ENCODE measurements at places on chromosomes 7 and 10. TPM values are rescaled to one million over a fixed set of nuclear protein-coding genes. Genes with fewer than 3 reads are reported as not detected.

DNA sequence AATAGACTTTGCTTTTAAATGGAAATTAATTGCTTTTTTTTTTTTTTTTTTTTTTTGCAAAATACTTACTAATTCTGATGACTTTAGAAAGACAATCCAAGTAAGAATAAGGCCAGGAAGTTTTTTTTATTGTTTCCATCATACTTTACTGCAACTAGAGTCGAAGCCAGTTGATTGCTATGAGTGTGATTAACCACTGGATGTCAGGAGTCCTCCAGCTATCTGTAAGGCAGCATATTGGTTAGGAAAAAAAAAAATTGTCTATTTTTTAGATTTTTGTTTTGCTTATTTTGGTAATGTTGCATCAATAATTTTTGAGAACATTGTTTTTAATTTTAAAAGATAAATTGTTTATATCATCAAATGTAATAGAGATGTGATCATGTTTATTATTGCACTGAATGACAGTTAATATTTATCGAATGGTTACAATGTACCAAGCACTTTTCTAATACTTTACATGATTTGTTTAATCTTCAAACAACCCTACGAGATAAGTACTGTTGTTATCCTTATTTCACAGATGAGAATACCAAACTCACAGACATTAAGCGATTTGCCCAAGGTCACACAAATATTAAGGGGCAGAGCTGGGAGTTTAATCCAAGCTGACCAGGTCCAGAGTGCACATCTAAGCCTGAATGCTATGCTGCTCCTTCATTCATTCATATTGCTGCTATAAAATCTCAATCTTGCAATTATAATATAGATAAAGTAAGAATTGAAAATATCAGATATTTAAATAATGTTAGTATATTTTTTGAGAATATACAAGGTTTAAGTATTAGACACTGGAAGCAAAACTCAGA is 19.9 kb upstream of the LMOD2 start:
- no peaks in the 10 kb centered on the region for H3K4me1 ChIP-seq
- H3K4me3 ChIP-seq: no peak overlapping the region
- no peaks in the 10 kb centered on the region for H3K27me3 ChIP-seq
- H3K27ac ChIP-seq: no peak overlapping the region

GRCh38 chr7:149823191-149823630 is 15.0 kb upstream of the ZNF862 start:
- no peak overlapping the region for H3K4me3 ChIP-seq
- peaks cover 12% of the 10 kb centered on the region for H3K27me3 ChIP-seq
- no peaks in the 10 kb centered on the region for H3K4me1 ChIP-seq
- DNase-seq: no peak
- no peak overlapping the region for H3K27ac ChIP-seq

- H3K27ac ChIP-seq: no peak overlapping the region
- DNase-seq: no peak
- no peaks in the 10 kb centered on the region for H3K4me1 ChIP-seq
- H3K36me3 ChIP-seq: no peaks in the 10 kb centered on the region
These were observed 18.6 kb downstream of the ADAP1 start for GRCh38 chr7:935874-936385.

- no peak overlapping the region for H3K27ac ChIP-seq
- no peaks in the 10 kb centered on the region for H3K27me3 ChIP-seq
- no peaks in the 10 kb centered on the region for H3K4me1 ChIP-seq
- no peak for DNase-seq
These were observed 190.0 kb upstream of the MGMT start for GRCh38 chr10:129277084-129277483.

The GOLGA7B gene
- polyA plus RNA-seq: not detected

GRCh38 chr10:2791774-2792443 is 275.4 kb upstream of the PFKP start:
- no peak overlapping the region for H3K27ac ChIP-seq
- no peaks in the 10 kb centered on the region for H3K4me1 ChIP-seq
- H3K27me3 ChIP-seq: no peaks in the 10 kb centered on the region
- no peak overlapping the region for H3K4me3 ChIP-seq
- DNase-seq: no peak

- no peak overlapping the region for H3K4me3 ChIP-seq
- H3K27me3 ChIP-seq: no peaks in the 10 kb centered on the region
- H3K4me1 ChIP-seq: no peaks in the 10 kb centered on the region
- no peaks in the 10 kb centered on the region for H3K36me3 ChIP-seq
These were observed 124.2 kb downstream of the PLPP4 start for GRCh38 chr10:120580918-120581895.

DNA sequence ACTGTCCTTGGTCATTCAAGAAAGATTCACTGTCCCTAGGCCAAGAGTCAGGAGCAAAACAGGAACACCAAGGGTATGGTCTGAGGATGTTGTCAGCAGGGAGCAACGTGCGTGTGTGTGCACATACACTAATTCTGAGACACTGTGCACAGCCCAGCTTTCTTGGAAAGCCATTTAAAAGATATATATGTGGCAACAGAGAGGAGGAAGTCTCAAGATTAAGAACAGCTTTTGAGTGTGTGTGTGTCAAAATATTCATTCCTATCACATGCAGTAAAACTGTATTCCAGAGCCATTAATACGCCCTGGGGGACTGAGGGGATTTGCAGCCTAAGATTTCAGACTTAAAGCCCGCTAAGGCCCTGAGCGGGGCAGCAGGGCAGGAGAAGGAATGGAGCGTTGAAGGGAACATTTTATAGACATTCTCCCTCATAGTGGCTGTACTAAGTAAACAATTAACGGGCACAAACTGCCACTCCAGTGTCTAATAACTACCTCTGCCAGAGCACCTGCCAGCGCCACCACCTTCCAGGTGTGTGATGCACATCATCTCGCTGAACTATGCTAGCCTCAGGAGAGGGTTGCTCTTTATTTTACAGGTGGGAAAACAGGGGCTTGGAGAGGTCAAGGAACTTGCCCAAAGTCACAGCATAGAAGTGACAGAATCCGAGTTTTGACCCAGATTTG is 2.0 kb downstream of the NOD1 start:
- no peak overlapping the region for H3K27ac ChIP-seq
- H3K4me1 ChIP-seq: peaks cover 15% of the 10 kb centered on the region
- H3K27me3 ChIP-seq: no peaks in the 10 kb centered on the region
- no peak for DNase-seq
- H3K4me3 ChIP-seq: no peak overlapping the region

GRCh38 chr10:77970869-77971803 is 44.6 kb upstream of the DLG5 start:
- H3K4me3 ChIP-seq: peak overlapping the region; percentile 23
- H3K27ac ChIP-seq: peak overlapping the region; percentile 91
- peak; percentile 98 for DNase-seq
- peaks cover 3% of the 10 kb centered on the region for H3K4me1 ChIP-seq

DNA sequence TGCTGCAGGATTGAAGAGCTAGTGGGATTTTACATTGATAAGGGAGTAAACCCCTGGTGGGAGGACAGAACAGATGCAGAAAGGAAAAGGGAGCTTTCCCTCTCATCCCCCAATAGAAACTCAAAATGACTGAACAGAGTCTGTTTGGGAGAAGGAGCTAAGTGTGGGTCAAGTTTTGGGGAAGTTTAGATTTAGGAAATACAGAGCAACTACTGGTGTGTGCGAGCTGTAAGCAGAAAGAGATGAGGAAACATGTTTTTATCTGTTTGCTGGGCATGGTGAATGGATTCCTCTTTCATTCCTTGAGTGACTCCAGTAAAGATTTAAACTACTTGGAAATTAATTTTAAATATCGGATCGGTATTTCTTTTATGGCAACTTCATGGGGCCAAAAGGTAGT is 132.7 kb downstream of the AOAH start:
- no peak overlapping the region for H3K27ac ChIP-seq
- peaks cover 3% of the 10 kb centered on the region for H3K27me3 ChIP-seq
- no peak overlapping the region for H3K4me3 ChIP-seq
- no peaks in the 10 kb centered on the region for H3K4me1 ChIP-seq
- no peaks in the 10 kb centered on the region for H3K36me3 ChIP-seq

- peaks cover 31% of the 10 kb centered on the region for H3K27me3 ChIP-seq
- no peak for DNase-seq
- H3K36me3 ChIP-seq: no peaks in the 10 kb centered on the region
- H3K27ac ChIP-seq: no peak overlapping the region
- H3K4me3 ChIP-seq: no peak overlapping the region
These were observed 127.8 kb downstream of the PTPN20 start for GRCh38 chr10:47038881-47039561.

DNA sequence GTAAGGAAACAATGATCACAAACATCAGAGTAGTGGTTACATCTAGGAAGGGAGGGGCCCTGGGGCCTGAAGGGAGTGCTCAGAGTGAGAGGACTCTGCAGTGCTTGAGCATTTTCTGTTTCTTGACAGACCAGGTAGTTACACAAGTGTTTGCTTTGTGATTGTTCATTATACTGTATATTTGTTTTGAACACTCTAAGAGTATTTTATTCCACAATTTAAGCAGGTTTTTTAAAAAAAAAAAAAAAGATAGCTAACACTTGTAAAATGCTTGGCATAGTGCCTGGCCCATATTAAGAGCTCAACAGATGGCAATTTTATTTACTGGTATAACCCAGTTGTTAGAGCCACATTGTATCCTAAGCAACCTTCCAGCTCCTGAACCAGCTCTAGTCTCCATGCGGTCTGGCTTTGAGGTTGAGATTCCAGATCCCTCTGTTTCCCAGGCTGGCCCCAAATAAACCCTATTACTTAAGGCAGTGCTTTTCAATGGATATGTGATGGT is 20.1 kb upstream of the ATXN7L1 start:
- H3K27me3 ChIP-seq: no peaks in the 10 kb centered on the region
- no peak overlapping the region for H3K27ac ChIP-seq
- no peaks in the 10 kb centered on the region for H3K4me1 ChIP-seq
- no peak for DNase-seq
- no peak overlapping the region for H3K4me3 ChIP-seq
- H3K36me3 ChIP-seq: peaks cover 3% of the 10 kb centered on the region

Data from IMR-90 (cell line).